ENCODE measurements at places on chromosomes 6 and 20.

DNA sequence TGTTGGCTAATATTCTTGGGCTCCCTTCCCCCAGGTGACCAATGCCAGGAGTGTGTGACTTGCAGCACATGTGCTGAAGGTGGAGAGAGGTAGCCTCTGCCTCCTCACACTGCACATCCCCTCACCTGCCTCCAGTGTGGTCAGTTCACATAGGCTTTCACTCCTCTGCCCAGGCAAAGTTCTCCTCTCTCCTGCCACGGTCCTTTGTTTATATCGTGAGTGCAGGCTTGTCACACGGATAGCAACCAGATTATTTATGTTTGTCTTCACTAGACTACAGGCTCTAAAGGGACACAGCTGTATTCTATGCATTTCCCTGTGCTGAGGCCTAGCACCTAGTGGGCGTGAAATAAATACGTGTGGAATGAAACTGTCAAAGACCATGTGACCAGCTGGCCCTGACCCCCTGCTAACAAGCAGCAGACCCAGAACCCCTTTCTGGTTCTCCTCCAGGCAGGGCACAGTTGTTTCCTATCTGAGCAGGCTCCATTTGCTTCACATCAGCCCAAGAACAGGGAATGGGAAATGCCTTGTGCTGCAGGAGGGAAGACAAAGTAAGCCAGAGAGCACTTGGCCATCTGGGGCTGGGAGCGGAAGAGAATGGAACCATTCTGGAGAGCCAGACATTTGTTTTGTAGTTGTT, 42.3 kb downstream of the UNC5CL start:
- no peak for DNase-seq

DNA sequence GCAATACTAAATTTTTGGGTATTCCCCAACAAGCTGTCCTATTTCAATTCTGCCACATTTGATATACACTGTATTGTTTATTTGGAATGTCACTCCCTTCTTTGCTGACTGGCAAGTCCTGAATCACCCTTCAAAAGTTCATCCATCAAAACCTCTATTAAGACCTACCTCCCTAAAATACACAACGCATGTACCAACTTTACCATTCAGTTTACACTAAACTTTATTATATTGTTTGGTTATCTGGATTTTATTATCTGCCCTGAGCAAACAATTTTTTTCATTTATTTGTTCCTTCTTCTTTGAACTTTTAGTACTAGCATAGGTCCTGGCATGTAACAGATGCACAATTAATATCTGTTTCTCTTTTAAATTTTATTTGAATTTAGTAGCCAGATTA, 958.2 kb upstream of the ADGRB3 start:
- no peak for DNase-seq

DNA sequence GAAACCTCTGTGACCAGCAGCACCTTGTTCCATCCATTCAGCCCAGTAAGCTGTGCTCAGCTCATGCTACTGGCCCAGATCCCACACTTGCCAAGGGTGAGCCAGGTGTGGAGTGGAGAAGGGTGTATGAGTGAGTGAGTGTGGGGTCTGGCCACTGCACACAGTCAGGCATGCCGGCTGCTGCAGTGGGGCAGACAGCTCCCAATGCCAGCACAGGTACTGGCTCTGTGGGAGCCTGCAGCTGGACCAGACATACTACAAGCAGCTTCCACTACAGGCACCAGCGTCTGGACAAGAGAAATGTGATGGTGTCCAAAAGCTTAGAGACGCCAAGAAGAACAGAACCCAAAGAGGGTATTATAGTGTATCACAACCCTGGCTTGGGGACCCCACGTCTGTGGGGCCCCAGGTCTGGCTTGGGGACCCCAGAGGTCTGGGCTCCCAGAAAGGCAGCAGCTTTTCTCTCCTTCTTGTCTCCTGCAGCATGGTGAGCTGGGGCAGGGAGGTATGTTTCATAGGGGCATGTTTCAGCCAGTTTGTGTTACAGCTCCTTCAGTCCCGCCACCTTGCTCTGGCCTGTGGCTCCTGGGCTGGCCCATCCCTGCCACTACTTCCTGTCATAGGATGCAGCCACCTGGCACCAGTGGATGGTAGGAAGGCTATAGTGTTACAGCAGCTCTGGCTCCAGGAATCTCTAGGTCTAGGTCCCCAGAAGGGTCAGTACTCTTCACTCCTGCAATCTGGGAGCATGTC, 152.4 kb upstream of the HSF2 start:
- DNase-seq: no peak

GRCh38 chr6:131831886-131832285, 24.1 kb downstream of the ENPP1 start:
- no peak for DNase-seq

DNA sequence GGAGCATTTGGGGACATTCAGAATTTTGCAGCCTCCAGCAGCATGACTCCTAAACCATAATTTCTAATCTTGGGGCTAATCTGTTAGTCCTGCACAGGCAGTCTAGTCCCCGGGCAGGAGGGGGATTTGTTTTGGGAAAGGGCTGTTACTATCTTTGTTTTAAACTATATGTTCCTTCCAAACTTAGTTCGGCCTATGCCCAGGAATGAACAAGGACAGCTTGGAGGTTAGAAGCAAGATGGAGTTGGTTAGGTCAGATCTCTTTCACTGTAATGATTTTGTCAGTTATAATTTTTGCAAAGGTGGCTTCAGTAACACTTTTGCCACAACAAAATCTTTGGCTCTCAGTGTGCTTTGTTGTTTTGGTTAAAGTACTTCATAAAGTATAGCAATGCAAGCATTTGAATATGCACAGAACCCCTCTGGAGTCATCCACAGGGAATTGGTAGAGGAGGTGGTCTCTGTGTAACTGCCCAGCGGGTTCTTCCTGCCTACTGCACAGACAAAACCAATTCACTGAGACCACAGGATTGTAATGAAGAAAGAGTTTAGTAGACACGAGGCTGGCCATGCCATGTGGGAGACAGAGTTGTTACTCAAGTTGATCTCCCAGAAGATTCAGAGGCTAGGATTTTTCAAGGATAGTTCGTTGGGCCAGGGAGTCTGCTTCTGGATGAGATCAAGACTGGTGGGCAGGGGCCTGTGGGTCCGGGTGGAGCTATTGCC, 224.1 kb upstream of the MYLIP start:
- no peak for DNase-seq

DNA sequence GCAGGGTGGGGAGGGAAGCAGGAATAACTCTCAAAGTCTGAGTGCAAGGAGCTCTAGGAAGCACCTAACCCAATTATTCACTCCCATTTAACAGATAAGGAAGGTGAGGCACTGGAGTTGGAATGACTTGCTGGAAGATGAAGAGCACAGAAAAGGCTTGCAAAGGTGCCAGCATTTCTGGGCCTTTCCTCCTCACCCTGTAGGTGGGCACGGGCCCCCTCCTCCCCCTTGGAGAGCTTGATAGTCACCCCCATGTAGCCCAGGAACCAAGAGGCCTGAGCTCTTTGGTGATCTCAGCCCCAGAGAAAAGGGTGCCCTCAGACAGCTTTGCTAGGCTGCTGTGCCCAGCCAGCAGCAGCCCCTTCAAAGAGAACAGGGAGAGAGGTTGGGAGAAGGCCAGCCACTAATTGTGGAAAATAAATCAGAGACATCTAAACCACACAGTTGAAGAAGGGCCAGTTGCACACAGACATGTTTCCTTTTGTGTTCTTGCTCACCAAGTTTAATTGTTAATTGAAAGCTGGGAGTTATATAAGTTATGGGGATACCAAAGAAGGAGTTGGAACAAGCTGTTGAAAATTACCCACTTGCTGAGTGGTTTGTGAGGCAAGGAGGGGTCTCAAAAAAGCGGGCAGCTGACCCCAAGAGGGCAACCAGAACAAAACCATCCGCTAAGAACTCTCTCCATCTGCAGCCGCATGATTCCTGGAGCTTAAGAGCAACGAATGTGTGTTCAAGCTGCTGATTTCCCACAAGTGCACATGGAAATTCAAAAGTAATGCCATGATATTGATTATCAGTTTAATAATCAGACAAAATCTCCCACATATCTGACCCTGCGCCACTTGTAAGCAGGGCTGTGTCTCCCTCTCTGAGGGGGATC, 77.0 kb downstream of the MRPL14 start:
- no peak for DNase-seq

GRCh38 chr6:135853986-135854385, 2.5 kb downstream of the PDE7B start:
- DNase-seq: no peak

DNA sequence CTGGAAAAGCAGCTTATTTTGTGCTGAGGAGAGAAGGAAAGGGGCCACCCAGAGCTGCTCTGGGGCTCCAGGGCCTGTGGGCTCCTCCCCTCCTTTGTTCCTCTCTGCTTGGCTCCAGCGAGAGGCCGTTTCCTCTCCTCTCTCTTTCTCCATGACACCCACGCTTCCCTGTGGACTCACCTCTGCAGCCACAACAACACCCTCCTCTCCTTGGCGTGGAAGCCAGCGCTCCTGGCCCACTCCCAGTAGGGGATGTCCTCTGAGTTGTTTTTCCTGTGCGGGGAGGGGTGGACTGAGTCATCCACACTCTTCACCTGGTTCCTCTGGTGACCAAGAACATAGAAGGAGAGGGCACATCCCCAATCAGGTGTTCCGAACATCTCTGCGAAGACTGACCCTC, 4.9 kb upstream of the CDSN start:
- DNase-seq: no peak

DNA sequence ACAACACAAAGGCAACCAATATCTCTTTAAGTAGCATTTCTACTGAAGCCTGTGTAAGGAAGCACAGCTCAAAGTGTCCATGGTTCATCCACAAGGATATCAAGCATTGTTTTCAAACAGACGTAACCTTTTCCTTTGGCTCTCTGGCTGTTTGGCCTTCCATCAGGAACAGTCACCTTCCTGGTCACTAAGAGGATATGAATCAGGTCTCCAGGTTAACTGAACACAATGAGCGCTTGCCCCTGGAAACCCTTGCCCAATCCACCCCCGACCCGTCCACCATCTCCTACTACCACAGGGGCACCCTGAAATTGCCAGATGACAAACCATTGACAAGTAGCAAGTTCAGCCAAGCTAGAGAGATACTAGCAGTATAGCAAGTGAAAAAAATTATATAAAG, 114.4 kb upstream of the COL21A1 start:
- no peak for DNase-seq

DNA sequence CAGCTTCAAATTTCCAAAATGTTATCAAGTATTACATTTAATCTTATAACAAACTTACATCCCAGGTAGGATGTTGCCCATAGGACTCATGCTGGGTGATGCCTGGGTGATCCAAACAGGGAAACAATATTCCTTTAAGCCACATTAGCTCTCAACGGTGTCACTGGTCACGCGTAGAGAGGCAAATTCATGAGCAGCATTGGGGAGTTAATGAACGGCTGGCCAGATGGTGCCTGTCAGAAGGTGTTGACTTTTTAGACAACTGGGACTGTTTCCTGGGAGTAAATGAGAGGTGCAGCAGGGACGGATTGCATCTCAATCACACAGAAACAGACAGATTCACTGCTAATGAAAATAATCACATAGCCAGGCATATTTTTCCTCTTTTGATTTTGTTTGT, 83.3 kb upstream of the ID4 start:
- peak; percentile 80 for DNase-seq

GRCh38 chr6:100105138-100105537, 111.1 kb upstream of the MCHR2 start:
- DNase-seq: no peak

- no peak for DNase-seq
Observed at GRCh38 chr20:60587986-60588385, 629.8 kb downstream of the CDH26 start.

GRCh38 chr6:37218511-37218910, 39.1 kb upstream of the TBC1D22B start:
- no peak for DNase-seq

DNA sequence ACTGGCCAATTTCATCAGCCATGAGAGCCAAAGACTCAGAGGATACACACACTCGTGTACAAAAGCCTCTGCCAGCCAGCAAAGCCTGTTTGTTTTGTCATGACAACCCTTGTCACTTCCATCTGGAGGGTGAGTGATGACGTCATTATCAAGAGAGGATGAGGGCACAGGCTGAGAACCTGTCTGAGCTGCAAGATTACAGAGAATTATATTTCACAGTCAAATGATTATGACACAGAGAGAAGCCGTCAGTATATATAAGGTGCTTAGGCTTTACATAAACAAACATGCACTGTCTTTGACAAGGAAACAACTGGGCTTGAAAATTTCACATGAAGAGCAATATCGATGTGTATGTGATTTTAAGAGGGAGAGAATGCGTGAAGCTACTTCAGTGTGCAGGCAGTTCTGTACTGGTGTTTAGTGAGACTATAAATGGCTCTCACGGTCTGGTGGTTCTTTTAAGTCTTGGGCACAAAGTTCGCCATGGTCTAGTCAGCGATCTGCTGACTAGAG, 36.5 kb upstream of the BCLAF1 start:
- peak; percentile 20 for DNase-seq

GRCh38 chr6:15715851-15716250, 53.0 kb upstream of the DTNBP1 start:
- DNase-seq: no peak

DNA sequence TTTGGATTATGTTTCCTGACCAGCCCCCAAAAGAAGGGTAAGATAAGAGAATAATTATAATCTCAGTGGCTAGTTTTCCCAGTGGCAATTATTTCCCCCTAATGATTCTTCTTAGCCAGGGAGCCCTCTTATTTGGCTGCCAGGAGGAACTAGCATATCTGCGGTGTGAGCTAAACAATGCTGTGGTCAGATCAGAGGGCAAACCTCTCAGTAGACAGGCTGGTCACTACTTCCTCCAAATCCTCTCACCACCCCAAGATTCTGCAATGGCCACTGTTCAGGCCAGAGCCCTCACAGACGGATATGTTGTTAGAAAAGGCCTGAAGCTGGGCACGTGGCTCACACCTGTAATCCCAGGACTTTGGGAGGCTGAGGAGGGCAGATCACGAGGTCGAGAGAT, 273.4 kb upstream of the SASH1 start:
- DNase-seq: no peak

DNA sequence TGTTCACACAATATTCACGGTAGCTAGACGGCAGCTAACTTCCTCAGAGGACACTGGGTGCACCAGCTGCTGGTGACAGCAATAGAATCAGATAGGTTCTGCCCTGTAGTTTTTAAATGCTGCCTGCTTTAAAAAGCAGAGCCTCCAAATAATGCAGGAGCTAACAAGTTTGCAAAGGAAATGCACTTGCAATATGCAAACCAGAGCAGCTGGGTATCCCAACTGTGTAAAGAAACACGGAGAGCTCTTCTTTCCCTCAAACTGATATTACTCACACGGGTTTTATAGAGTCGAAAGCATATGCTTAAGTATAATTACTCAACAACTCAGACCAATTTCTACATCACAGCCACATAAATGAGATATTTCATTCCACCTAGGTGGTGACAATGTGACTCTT, 432.7 kb downstream of the TFAP2A start:
- no peak for DNase-seq

DNA sequence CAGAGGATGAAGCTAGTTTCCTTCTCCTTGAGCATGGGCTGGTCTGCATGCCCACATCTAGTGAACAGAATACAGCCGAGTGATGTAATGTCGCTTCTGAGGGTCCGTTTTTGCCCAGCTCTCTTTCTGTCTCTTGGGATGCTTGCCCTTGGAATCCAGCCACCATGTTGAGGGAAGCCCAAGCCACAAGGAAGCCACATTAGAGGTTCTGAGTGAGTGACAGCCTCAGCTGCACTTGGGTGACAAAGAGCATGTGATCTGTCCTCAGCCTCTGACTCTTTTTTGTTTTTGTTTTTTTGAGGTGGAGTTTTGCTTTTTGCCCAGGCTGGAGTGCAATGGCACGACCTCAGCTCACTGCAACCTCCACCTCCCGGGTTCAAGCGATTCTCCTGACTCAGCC, 100.6 kb upstream of the SALL4 start:
- no peak for DNase-seq

- DNase-seq: no peak
Observed at GRCh38 chr20:44745598-44746366, at the start of gene KCNK15. Gene KCNK15 (plus strand): TSS chr20:44745865. CDS start chr20:44745911, 46 bp downstream.

- no peak for DNase-seq
Observed at GRCh38 chr20:44138867-44139266, 48.1 kb downstream of the JPH2 start.
